ENCODE measurements at places on chromosomes 3 and 15.

DNA sequence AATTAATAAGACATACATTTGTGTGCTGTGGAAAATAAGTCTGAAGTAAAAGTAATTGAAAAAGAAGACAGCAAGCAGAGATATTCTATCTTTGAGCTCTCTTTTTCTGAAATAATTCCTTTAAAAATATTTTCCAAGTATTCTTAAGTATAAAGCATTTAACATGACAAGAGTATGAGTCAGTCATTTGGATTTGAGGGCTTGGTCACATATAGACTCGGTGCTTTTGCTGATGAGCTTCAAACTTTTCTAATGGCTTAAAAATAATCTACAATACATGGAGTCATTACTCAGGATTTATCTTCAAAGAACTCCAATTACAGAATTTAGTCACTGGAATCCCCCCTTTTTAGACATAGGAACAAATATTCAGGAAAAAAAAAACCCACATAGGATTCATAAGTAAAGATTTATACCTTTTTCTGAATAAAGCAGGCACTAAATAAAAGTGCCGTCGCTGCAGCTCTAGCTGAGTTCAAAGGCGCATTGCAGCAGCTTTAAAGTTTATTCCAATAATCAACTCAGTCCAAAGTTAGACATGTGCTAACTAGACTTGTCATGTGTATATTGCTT is 147.5 kb downstream of the CTNNB1 start:
- no peak for DNase-seq

DNA sequence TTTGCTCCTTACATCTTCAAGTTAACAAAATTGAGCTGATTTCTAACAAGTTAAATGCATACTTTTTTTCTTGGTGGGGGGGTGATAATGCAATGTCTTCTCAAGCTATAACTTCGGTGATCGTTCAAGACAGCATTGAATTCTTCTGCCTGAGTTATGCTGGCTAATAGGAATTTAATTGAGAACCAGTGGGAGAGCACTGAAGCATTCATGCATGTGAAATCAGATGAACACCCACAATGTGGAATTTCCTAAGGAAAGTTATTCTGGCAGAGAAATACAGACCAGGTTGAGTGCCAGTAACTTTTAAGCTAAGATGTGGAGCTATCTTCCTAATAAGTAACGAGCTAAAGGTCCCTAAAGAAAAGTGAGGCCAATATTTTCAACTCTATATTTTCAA is 3.0 kb downstream of the SPATA16 start:
- DNase-seq, result no peak

DNA sequence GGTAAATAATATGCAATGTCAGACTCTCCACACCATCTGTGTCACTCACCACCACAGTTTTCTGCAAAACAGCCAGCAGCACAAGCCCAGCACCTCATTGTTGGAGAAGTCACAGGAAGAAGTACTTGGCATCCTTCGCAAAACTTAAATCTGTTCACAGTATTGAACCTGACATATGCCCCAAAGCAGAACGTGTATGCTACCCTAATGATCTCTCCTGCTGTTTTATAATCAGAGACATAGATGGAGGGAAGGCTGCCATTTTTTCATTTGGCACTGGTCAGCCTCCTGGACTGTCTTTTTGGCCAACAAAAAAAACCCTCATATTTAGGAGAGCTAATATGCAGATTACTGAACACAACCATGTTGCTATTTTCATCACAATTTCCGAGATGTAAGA is 1272.9 kb downstream of the ROBO1 start:
- DNase-seq, result no peak

GRCh38 chr3:58622892-58623291 is 43.7 kb downstream of the FAM3D start:
- DNase-seq, result no peak

DNA sequence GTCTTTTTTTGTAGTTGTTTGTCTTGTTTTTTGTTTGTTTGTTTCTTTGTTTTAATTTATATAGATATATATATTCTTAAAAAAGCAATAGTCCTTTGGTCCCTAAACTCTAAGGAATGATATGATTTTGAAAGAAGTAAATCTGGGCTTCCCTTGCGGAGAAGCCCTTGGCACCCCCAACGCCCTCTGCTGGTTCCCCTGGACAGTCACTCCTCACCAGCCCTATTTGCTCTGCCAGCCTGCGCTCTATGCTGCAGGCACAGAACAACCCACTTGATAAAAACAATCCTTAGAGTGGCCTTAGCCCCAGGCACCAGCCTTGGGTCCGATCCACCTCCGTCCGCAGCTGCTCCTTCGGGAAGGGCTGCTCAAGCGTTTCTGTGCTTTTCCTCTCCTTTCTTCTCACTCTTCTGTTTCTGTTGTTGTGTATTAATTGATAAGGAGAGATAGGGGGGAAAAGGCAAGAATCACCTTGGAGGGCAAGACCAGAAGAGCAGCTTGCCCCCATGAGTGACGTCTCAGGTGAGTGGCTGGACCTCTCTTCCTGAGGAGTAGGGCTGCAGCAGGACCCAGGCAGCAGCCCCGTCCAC is 13.7 kb upstream of the PARP6 start:
- peak; percentile 60 for DNase-seq

DNA sequence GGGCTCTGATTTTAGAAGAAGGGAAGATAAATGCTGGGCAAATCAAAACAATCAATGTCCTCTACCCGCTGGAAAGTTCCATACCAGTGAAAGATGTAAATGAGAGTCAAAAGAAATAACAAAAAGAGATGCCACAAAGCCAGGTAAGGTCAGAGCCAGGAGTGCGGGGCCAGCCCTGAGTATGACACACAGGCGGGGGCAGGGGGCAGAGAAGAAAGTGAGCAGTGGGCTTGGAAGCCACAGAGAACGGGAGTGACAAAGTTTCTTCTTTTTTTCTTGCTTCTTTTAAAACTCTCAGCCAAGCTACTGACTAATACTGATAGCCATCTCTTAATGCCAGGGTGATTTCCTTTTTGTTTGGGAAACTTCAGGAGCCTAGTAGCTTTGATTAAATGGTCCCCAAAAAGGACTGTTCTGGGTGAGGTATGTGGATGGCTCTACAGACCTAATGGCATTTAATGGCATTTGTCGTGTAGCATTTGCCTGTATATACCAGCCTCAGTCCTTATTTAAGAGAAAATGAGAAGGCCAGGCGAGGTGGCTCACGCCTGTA is 23.1 kb upstream of the TSEN2 start:
- no peak for DNase-seq

DNA sequence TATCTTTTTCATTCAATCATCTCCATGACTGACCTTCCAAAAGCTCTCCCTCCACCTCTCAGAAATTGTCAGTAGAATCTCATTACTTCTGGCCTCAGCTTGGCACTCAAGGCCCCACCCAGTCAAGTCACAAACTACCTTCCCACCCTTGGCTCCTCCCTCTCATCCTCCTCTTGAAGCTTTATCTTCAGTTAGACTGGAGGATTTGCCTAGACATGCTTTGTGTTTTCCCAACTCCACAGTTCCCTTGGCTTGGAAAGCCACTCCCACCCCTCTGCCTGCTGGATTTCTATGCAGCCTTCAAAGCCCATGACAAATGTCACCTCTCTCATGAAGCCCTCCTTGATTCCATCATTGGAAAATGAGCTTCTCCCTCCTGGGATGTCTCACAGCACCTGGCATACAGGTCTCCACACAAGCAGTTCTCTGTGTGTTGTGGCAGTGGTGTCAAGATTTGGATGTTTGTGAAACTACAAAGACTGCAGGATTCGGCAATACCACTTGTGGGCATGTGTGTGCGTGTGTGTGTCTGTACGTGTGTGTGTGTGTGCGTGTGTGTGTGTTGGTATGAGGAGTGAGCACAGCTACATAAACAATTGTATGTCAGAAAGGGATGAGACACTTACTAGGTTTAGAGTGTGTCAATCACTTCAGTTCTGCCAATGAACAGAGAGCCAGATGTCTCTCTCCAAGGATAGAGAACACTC is 45.3 kb upstream of the VPS8 start:
- no peak for DNase-seq

GRCh38 chr3:17179381-17180205 is 294.8 kb downstream of the PLCL2 start:
- DNase-seq, result peak; percentile 67

- DNase-seq, result no peak
Measured at GRCh38 chr3:113594066-113594465, 61.7 kb downstream of the SIDT1 start.

DNA sequence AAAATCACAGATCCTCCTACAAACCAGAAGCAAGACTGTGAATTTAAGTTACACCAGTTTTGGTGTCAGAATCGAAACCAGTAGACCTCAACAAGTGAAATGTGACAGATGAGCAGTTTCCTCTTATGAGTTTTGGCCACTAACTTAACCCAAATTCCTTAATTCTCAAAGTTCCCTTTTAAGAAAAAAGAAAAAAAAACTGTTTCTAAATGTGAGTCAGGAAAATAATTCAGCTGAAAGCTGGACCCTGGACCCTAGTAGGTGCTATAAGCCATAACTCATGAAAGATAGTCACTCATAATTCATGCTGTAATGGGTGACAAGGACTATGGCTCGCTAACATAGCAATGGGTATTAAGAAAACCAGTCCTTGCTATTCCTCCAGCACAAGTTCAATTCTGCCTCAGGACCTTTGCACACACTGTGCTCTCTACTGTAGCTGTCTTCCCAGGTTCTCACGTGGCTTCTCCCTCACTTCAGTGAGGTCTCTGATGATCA is 9.0 kb upstream of the THRB start:
- no peak for DNase-seq

GRCh38 chr3:95424279-95424678 is 1361.4 kb downstream of the NSUN3 start:
- DNase-seq, result no peak

DNA sequence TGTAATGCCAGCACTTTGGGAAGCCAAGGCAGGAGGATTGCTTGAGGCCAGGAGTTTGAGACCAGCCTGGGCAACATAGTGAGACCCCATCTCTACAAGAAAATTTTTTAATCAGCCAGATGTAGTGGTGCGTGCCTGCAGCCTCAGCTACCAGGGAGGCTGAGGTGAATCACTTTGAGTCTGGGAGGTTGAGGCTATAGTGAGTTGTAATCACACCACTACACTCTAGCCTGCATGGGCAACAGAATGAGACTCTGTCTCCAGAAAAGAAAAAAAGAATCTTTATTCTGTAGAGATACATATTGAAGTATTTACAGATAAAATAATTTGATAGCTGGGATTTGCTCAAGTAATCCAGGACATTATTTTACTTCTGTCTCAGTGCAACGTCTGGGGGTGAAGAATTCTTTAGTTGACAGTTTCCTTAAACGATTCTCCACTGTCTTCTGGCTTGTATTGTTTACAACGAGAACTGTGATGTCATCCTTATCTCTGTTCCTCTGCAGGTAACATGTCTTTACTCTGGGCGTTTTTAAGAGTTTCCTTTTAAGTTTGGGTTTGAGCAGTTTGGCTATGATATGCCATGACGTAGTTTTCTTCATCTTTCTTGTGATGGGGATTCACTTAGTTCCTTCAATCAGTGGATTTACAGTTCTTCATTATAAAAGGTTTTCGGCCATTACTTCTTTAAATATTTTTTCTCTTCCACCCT is 26.3 kb downstream of the KPNA1 start:
- no peak for DNase-seq

DNA sequence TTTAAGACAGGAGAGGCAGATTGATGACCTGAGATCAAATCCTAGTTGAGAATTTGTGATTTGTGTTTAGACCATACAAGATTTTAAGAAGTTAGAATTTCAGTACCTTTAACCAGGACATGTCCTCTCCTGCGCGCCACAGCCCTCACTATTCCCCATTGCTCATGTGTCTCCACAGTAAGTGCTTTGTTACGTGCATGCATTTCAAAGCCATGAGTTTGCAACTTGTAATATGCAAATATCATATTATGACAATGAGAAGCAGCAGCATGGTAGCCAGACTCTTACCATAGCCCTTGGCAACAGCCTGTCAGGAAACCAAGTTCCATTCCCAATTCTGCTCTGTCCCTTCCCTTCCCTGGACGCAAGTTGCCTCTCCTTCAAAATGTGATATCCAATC is 73.3 kb upstream of the ATP13A5 start:
- DNase-seq, result no peak

- DNase-seq, result no peak
Measured at GRCh38 chr15:44243829-44244228, 44.7 kb upstream of the GOLM2 start.

- no peak for DNase-seq
Measured at GRCh38 chr15:65069779-65070546, 2.2 kb upstream of the RASL12 start.

DNA sequence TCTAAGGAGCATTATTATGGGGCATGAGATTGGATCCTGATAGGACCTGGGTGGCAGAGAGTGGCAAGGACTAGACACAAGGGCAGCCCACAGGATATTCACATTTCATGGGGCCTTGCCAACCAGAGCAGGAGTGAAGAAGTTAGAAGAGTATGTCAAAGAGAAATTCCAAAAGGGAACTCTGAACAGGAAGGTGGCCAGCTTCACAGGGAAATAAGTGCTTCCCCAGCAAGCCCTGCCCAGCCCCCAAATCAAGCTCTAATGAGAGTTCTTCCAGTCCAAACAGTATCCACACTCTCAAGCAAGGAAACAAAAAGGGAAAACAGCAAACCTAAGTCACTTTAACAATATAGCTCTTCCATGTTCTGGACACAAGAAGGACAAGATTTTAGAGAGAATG is 130.2 kb upstream of the COL8A1 start:
- no peak for DNase-seq

DNA sequence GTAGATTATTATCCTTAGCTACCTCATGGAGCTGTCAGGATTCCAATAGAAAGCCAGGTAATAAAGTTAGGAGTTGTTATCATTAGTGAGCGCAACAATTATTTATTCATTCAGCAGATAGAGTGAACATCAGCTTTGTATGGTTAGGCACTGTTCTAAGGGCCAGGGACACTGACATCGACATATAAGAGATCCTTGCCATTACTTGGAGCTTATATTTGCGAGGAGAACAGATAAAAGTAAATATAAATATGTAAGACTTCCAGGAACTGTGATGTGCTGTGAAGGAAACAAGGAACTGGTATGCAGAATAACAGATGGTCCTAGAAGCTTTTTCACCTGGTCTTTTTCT is 473 bp downstream of the LSM3 start:
- DNase-seq, result no peak

- DNase-seq, result peak; percentile 18
Measured at GRCh38 chr15:58064980-58065444, 499 bp downstream of the ALDH1A2 start.

DNA sequence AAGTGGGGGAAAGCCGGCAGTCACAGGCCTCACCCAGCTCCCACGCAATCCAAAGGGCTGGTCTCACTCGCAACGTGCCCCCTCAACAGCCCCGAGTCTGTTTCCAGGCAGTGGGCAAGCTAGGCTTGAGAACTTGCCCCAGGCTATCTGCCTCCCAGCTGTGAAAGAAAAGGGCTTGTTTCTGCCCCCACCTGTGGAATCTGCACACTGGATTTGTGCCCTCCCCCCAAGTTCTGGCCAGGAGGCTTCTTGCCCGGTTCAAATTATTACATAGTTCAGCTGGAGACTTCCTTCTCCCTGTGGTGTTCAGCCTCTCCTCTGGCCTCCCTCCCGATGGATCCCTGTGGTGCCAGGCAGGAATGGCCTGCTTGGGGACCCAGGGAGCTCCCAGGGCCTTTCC is 283.9 kb upstream of the LYSMD4 start:
- DNase-seq, result no peak

DNA sequence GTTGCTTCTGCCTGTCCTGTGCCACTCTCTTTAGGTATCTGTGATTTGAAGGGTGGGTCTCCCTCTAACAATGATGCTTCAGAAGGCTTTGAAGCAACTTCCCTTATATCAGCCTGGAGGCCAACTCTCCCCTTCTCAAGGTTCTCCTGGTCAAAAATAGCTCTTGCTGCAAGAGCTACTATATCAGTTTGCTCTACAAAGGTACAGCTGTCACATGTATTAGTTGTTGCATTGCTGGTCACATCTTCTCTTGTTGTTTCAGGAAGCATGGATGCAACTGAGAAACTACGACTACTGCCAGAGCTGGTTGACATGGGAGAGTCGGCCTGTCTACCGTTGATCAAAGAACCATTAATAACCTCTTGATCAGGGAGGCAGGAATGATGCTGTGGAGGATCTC is 38.3 kb downstream of the USF3 start:
- no peak for DNase-seq
